ENCODE measurements at places on chromosomes 4 and X. TPM values are rescaled to one million over a fixed set of nuclear protein-coding genes. Genes with fewer than 3 reads are reported as not detected.

DNA sequence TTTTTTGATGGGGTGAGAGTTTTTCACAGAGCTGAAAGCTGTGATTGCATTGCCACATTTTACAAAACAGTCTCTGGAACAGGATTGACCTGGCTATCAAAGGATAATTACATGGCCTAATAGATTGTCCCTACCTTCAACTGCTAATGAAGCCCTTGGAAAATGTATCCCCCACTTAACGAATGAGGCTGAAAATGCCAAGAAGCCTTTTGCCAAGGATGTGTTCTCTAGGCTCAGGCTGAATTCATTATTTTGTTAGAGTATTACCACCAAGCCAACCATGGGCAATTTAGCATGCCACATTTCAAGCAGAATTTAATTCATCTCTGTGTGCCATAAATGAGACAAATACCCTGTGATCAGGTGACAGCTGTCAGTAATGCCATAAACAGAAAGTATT, 35.5 kb downstream of the SHROOM3 start:
- DNase-seq, result no peak
- no peak overlapping the region for H3K27ac ChIP-seq
- no peaks in the 10 kb centered on the region for H3K4me1 ChIP-seq

GRCh38 chr4:21517126-21517859, 431.3 kb downstream of the KCNIP4 start:
- H3K27me3 ChIP-seq, result no peaks in the 10 kb centered on the region
- no peak overlapping the region for H3K27ac ChIP-seq
- no peak overlapping the region for H3K4me3 ChIP-seq

GRCh38 chrX:48523682-48524081, 2.1 kb downstream of the EBP start:
- peaks cover 9% of the 10 kb centered on the region for H3K36me3 ChIP-seq
- H3K4me3 ChIP-seq, result no peak overlapping the region
- H3K4me1 ChIP-seq, result no peaks in the 10 kb centered on the region
- no peaks in the 10 kb centered on the region for H3K27me3 ChIP-seq
- no peak for DNase-seq
- no peak overlapping the region for H3K27ac ChIP-seq

Gene GSTCD
- 39.1 TPM for total RNA-seq

All from GM23338 (cell line).